ENCODE measurements at places on chromosomes 12 and 14.

- DNase-seq = no peak
Observed at GRCh38 chr12:69524755-69525469, 54.7 kb downstream of the FRS2 start.

DNA sequence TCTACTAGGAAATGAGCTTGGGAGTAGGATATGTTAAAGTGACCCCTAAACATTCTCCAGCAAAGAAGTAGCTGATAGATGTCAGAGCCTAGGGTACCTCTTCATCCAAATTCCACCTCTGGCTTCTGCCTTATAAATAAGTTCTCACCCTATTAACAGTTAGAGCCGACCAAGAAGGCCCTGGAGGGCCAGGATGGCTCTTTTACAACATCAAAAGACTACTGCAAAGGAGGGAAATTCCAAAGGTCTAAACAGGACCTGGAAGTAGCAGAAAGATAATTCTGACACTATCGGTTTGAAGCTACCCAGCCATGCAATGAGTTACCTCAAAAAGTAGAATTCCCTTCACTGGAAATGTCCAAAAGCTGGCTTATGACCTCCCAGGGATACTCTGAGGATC, 90.0 kb downstream of the PPM1H start:
- DNase-seq = no peak

GRCh38 chr12:57754411-57755193, at the start of gene MARCHF9:
MARCHF9 (plus strand) TSS chr12:57755103; CDS start chr12:57755529, 426 bp downstream.
- DNase-seq = peak; percentile 43

- no peak for DNase-seq
Observed at GRCh38 chr14:82422230-82422629, 888.6 kb upstream of the SEL1L start.

DNA sequence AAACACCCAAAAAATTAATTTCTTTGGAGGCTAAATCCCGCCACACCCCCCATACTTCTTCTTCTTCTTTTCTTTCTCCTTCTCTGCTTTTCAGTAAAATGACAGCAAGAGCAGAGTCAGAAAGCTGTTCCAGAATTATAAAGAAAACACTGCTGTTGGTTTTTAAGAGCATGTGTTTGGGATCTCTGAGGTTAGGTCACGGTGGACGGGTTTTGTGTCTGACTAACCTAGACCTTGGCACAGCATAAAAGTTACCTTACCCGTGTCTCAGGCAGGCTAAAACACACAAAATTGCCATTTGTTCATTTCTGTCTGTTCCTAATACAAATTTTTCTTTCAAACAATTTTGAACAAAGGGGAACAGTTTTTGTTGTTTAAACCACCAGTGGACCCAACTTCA, 540.8 kb downstream of the NRXN3 start:
- no peak for DNase-seq

DNA sequence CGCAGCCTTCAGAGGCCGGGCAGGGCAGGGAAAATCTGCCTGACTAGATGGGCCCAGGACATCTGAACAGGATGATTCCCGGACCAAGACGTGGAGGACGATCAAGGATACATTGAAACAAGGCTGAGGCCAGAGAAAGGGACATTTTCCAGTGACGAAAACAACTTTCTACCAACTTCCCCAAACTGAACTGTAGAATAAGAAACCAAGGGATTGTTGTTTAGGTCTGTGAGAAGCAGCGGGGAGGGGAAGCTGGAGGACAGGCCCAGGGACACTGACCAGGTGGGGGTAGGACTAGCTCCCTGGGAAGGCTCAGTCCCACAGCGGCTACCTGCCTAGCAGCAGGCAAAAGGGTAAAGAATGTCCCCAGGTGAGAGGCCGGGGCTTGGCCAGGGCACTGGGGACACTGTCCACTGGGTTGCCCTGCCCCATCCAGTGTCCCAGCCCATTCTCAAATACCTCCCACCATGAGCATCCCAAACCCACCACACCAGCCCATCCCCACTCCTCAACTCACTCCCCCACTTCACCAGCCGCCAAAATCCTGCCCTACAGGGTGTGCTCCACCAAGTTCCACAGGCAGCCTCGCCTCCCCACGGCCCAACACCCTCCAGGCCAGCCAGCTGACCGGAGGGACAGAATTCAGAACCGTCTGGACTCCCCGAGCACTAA, 995 bp downstream of the TNFRSF1A start:
- no peak for DNase-seq

DNA sequence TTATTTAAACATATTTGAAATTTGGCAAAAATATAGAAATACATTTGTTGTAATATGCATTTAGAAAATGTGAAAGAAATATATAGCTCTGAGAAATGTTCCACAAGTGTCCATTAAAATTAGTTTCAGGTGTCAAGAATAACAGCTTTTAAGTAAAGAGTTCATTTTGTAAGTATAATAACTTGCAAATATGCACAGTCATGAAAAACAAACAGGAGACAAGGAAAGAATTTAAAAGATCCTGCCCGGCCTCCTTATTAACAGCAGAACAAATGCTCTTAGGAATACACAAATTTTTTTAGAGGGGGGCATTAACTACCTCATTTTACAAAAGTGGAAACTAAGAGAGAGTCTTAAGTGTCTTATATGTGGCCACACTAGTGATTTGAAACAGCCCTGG, 77.7 kb upstream of the DBX2 start:
- no peak for DNase-seq

DNA sequence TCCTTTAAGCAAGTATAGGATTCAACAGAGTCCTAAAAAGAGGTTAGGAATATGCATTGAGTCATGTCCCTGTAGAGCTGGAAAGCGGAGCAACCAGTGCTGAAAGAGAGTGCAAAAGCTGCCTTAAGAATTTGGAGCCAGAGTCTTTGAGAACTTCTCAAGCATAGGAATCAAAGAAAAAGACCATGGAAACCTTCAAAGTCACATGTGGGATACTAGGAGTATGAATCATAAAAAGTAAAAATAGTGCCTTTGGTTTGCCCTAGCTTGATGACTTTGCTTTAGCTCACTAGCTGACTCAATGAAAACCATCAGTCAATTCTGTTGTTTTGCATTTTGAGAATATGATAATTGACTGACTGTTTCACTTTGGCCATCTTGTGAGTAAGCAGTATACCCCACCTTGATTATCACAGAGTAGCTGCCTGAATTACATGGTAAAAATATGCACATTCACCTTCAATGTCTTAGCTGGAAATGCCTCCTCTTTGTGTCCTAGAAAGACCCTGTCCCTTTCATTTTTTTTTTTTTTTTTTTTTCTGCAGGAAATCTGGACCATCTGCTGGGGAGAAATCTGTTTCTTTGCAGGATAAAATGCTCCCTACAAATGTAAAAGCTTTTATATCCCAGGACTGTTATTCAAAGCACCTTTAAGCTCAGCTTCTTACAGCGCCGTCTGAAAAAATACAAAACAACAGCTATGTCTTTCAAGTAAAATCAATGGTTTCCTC, 248.6 kb upstream of the KRR1 start:
- DNase-seq = no peak

- DNase-seq = no peak
Observed at GRCh38 chr12:27564612-27565213, 40.7 kb downstream of the PPFIBP1 start.

DNA sequence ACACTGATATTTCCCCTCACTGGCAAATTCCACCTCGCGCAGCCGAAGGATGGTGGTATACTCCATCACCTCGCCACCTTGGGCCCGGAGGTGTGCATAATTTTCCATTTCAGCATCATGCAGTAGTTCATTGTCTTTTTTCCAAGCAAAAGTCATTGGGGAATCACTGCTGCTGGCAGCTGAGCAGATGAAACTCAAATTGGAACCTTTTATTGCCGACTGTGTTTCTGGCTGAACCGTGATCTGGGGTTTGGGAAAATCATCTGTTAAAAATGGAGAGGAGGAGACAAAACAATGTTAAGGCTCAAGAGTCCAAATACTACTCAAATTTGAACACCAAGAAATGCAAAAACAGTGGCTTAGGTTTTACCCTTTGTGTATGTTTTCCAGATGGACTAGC, 39.7 kb downstream of the LRIG3 start:
- DNase-seq = no peak

DNA sequence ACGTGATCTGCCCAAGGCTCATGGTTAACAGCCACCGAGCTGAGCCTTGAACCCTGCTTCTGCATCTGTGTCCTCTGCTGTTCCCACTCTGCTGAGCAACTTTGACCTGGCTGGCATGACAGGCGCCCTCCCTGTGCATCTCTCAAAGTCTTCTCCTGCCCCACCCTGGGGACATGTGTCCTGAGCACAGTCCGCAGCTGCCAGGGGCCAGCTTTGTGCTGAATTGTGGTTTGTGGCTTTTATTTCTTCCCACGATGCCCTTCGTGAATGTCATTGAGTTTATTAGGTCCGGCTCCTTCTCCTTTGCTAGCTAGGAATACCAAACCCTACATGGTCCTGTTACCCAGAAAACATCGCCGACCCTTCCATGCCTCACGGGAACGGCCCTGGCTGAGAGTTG, 161.0 kb downstream of the TSPAN9 start:
- DNase-seq = no peak

GRCh38 chr14:38257507-38257906, 1.6 kb upstream of the CLEC14A start:
- no peak for DNase-seq

DNA sequence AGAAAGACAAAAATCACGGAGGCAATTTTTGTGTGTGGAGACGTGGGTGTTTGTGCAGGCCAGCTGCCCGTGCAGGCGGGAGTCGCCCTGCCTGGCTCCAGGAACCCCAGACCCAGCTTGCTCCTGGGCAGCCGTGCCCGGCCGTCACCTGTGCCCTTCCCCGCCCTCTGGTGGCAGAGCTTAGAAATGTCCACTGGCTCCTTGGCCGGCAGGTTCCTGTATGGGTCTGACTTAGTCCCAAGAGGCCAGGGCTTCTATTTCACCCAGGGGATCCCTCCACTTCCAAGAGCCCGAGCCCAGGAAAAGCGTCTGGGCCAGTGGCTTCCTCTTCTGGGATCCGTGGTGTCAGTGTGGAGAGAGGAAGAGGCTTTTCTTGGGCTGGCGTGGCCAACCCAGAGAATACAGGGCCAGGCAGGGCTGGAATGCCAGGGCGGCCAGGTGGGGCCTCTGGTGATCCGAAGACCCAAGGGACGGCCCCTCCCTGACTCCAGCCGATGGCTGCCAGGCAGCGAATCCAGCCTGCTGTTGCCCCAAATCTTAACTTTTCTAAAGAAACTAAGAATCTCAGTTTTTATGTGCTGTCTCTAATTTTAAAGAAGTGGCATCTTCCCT, 120.9 kb downstream of the TMEM132C start:
- no peak for DNase-seq

DNA sequence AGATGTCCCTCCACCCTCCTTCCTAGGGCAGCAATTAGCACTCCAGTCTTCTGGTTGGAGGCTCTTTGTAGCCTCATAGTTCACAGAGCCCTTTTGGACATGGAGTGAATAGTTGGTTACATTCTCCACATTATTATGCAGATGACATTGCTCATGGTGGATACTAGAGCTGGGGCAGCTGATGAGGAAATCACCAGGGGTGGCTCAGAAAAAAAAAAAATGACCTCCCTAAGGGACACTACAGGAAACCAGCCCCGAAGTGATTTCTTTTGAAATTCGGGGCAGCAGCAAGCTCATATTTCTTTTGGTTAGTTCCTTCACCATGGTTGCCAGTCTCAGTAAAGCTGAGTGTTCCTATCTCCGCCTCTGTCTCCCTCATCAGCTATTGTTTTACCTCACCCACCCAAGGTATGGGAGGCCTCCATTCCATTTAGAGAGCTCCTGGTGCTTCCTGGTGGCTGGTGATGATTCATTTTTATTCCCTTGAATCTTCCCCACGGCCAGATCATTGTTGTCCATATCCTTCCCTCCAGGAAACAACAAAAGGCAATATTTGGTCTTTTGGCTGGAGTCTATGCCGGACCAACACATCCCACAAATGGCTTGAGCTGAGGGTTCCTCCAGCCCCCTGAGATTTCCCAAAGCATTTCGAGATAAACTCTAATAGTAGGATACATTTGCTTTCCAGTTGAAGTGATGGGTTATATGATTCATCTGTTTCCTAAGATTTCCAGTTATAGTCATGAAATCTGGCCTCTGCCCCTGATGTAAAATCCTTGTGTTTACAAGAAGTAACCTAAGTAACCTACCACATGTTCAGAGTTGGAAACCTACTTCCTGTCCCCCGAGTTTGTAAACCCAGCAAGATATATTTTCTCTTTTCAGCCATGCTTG, 56.2 kb upstream of the NID2 start:
- DNase-seq = no peak

DNA sequence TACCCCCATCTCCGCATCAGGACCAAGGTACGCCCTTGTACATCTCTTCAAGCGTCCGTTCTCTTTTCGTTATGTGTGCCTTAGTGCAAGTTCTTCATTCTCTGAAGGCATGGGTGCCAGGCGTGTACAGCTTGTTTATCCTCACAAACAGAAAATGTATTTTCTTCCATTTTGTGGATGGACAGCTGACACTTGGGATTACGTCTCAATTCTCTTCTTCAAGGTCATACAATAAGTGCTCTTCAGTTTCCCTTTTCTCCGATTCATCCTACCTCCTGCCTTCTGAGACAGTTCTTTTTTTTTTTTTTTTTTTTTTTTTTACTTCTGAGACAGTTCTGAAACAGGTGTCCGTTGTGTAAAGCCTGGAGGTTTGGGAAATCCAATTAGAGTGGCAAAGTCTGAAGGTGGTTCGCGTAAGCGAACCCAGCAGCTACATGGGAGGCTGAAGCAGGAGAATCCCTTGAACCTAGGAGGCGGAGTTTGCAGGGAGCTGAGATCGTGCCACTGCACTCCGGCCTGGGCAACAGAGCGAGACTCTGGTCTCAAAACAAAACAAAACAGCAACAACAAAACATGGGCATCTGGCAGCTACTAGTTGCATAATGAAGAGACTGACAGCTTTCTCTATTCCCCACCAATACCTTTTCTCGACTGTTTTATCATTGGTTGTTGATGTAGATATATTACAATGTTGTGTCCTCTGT, 734 bp downstream of the COX6A1 start:
- no peak for DNase-seq

DNA sequence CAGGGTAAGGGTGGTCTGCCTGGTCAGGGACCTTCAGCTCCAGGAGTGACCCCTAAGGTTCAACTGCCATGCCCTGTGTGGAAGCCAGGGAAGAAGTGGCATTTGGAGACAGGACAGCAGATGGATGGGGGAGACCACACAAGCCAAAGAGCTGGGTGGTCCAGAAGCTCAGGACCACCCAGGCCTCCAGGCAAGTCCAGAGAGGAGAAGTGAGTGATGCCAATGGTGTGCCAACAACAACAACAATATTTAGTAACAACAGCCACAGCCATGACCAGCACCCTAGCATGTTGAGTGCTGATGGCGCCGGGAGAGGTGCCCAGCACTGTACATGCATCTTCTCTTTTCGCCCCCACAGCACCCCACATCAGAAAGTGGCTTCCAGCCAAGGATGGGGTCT, 113.7 kb downstream of the ESRRB start:
- DNase-seq = no peak

DNA sequence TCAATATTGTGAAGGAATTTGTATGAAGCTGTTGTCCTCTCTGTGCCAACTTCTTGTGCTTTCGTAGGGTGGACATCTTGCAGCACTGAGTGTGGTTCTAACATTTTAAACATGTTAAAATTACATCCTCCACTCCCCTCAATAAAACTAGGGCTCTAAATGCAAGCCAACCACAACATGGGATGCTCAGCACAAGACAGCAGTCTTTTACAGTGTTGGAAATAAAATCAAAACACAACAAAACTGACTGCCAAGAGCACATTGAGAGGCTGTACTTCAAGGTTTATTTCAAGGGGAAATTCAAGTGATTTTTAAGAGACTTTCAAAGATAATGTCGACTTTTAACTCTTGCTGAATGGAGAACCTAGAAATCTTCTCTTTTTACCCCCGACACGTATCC, 396.9 kb downstream of the TMTC2 start:
- no peak for DNase-seq

All from esophagus squamous epithelium (tissue), 5 donors.